ENCODE measurements at places on chromosomes 2 and 18. TPM values are rescaled to one million over a fixed set of nuclear protein-coding genes. Genes with fewer than 3 reads are reported as not detected.

The ARHGEF33 gene
- polyA plus RNA-seq = 0.52 TPM

The BCL2L11 gene
- polyA plus RNA-seq = 0.43 TPM

- no peak overlapping the region for H3K4me3 ChIP-seq
- no peaks in the 10 kb centered on the region for H3K36me3 ChIP-seq
- peak; percentile 39 for DNase-seq
- H3K4me1 ChIP-seq = peaks cover 14% of the 10 kb centered on the region
These were observed 39.6 kb downstream of the FTCDNL1 start for GRCh38 chr2:199811346-199811745.

- no peaks in the 10 kb centered on the region for H3K4me1 ChIP-seq
- H3K4me3 ChIP-seq = no peak overlapping the region
- peak; percentile 17 for DNase-seq
- peaks cover 16% of the 10 kb centered on the region for H3K27me3 ChIP-seq
These were observed 1.6 kb upstream of the RTP5 start for GRCh38 chr2:241867776-241868420.

The LINC00305 gene
- polyA plus RNA-seq = not detected

The LYG2 gene
- polyA plus RNA-seq = not detected

The RGPD4 gene
- 0.04 TPM for polyA plus RNA-seq

The FRZB gene
- not detected for polyA plus RNA-seq

The STON1 gene
- 3.0 TPM for polyA plus RNA-seq

The TRABD2A gene
- 3.8 TPM for polyA plus RNA-seq

DNA sequence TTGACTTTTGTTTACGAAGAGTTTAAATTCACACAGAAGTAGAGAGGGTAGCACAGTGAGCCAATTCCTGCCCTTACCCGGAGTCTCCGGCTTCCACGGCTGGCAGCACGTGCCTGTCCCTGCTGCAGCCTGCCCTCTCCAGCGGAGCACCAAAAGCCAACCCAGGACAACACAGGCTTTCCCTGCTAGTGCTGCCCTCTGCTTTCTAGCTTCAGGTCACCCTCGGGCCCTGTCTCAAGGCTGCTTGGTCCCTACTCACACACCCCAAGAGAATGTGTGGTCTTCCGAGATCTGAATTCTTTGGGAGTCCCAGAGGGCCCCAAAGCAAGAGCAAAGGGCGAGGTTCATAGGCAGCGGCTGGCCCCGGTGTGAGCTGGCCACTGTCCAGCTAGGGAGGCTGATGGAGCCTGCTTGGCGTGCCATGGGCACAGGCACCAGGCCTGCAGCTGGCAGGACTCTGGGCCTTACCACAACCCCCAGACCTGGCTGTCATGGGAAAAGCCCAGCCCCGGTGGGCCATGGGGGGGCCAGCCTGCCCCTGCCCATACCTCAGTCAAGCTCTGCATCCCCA lies 7.0 kb upstream of the HS6ST1 start:
- 0 out of 2 replicates have a peak, but pooled peaks cover 6% of the 10 kb centered on the region for H3K4me1 ChIP-seq
- DNase-seq = no peak
- H3K27me3 ChIP-seq = no peaks in the 10 kb centered on the region
- no peaks in the 10 kb centered on the region for H3K36me3 ChIP-seq

- no peaks in the 10 kb centered on the region for H3K36me3 ChIP-seq
- peaks cover 16% of the 10 kb centered on the region for H3K27me3 ChIP-seq
- no peak overlapping the region for H3K27ac ChIP-seq
- no peak overlapping the region for H3K4me3 ChIP-seq
These were observed 21.0 kb downstream of the MROH2A start for GRCh38 chr2:233799087-233799665.

The ITPRIPL1 gene
- polyA plus RNA-seq = 0.19 TPM

The ITGA4 gene
- polyA plus RNA-seq = 26.3 TPM

DNA sequence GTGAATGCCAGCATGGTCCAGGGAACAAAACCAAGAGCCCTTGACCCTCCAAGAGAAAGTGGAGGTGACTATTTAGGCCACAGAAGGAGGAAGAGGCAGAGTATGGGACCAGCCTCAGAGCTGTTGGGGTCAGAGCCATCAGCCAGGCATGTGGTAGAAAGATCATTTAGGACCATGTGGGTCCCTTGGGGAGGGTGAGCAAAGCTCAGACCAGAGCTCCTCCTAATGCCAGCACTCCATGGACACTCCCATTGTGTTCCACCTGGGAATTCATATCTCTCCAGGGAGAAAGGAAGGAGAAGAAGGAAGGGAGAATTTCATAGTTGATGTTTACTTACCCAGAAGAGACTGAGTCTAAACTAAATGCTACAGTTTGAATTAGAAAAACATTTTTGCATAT lies 73.2 kb downstream of the CYBRD1 start:
- peaks cover 11% of the 10 kb centered on the region for H3K4me1 ChIP-seq
- H3K27me3 ChIP-seq = no peaks in the 10 kb centered on the region
- peak overlapping the region; percentile 70 for H3K27ac ChIP-seq
- peak; percentile 43 for DNase-seq
- no peak overlapping the region for H3K4me3 ChIP-seq
- H3K36me3 ChIP-seq = no peaks in the 10 kb centered on the region

The CTDSP1 gene
- 28.5 TPM for polyA plus RNA-seq

DNA sequence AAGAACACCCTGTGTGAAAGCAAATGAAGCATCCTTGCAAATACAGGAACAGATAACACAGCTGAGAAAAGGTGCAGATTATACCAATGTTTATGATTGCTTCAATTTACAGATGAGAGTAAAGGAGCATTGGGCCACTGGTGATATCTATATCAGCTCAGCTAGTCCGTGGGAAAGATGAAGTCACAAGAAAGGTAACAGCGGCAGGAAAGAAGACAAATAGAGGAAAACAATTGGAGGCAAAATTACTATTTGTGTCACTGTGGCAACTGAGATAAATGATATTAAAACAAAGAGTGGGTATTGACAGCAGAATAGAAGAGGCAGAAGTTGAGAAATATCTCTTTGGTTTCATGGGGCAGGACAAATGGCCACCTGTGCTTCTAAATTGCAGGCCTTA lies 121.2 kb upstream of the CAVIN2 start:
- no peaks in the 10 kb centered on the region for H3K36me3 ChIP-seq
- no peaks in the 10 kb centered on the region for H3K27me3 ChIP-seq
- no peak for DNase-seq
- no peaks in the 10 kb centered on the region for H3K4me1 ChIP-seq
- H3K27ac ChIP-seq = no peak overlapping the region
- H3K4me3 ChIP-seq = no peak overlapping the region

The SETBP1 gene
- polyA plus RNA-seq = 0.91 TPM

The LHCGR gene
- not detected for polyA plus RNA-seq

- no peak for DNase-seq
- no peaks in the 10 kb centered on the region for H3K36me3 ChIP-seq
- H3K27ac ChIP-seq = no peak overlapping the region
- no peak overlapping the region for H3K4me3 ChIP-seq
These were observed 31.3 kb downstream of the ITGA6 start for GRCh38 chr2:172458561-172459124.

- no peak overlapping the region for H3K27ac ChIP-seq
- H3K27me3 ChIP-seq = no peaks in the 10 kb centered on the region
- H3K36me3 ChIP-seq = no peaks in the 10 kb centered on the region
- H3K4me1 ChIP-seq = peaks cover 9% of the 10 kb centered on the region
- DNase-seq = no peak
These were observed 18.4 kb upstream of the CAB39 start for GRCh38 chr2:230694241-230694640.

The DAPL1 gene
- polyA plus RNA-seq = not detected

GRCh38 chr18:55763805-55764204 lies 175.8 kb upstream of the TCF4 start:
- no peaks in the 10 kb centered on the region for H3K36me3 ChIP-seq
- peaks cover 6% of the 10 kb centered on the region for H3K4me1 ChIP-seq
- DNase-seq = no peak
- H3K27ac ChIP-seq = no peak overlapping the region

DNA sequence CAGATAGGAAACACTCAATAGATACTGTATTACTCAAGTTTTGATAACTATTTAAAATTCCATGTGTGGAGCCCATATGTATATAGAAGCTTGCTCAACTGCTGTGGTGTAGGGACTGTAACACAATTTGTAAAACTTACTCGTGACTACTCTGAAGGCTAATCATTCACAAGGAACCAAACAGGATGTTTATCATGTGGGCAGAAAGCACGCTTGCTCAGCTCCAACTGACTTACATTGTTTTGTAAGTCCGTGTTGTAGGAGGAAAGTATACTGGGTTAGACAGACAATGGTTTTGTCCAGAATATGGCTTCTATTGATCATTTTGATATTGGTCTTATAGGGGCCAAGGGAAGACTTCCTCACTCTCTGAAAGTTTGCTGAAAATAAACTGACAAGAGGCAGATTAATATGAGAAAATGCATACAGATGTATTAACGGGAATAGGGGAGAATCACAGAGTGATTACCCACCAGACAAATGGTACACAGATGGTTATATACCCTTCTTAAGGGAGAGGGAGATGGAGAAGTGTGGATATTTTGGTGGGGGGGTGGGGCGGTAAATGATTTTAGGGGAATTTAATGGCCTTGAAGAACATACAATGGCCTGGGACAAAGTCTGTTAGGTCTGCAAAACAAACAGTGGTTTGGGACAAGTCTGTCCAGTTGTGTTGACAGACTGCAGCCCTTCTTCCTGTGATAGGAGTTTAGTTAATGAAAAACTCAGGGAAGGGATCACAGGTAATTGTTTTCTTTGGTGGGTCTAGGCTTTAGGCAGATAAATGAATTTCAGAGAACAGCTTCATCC lies 259.3 kb upstream of the SP5 start:
- no peaks in the 10 kb centered on the region for H3K36me3 ChIP-seq
- H3K4me3 ChIP-seq = no peak overlapping the region
- DNase-seq = no peak
- no peaks in the 10 kb centered on the region for H3K27me3 ChIP-seq
- H3K4me1 ChIP-seq = no peaks in the 10 kb centered on the region

DNA sequence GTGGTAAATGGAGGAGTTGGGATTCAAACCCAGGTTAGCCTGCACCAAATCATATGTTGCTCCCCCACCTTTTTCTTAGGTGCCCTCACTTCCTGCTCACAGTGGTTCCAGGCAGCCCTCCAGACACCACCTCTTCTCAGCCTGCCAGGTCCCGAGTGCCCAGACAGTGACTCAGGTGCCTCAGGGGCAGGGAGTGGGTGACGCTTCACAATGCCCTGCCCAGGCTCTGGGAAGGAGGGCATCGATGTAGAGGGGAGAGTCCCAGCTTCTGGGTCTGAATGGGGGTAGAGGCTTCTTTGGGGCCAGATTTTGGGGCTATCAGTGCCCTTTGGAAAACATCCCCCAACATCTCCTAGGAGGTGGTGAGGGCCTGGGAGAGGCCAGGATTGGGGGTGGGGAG lies 5.2 kb upstream of the DNAJB2 start:
- H3K36me3 ChIP-seq = no peaks in the 10 kb centered on the region
- peaks cover 38% of the 10 kb centered on the region for H3K4me1 ChIP-seq
- no peaks in the 10 kb centered on the region for H3K27me3 ChIP-seq
- peak overlapping the region; percentile 91 for H3K27ac ChIP-seq
- DNase-seq = peak; percentile 74

The SAG gene
- polyA plus RNA-seq = not detected

DNA sequence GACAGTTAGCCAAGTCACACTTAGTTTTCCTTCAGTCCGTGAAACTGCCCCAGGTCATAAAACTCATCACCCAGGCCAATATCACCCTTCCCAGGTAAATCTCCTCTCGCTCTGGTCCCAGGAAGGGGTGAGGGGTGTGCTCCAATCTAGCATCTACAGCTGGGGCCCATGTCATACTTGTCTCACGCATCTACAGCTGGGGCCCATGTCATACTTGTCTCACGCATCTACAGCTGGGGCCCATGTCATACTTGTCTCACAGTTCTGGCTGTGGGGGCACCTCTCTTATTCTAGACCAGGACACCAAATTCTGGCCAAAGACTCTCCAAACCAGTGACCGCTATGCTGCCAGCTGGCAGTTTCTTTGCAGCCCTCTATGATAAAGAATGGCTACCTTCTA lies 123.3 kb upstream of the DLGAP1 start:
- no peaks in the 10 kb centered on the region for H3K4me1 ChIP-seq
- H3K27me3 ChIP-seq = no peaks in the 10 kb centered on the region
- H3K27ac ChIP-seq = no peak overlapping the region
- H3K36me3 ChIP-seq = no peaks in the 10 kb centered on the region

DNA sequence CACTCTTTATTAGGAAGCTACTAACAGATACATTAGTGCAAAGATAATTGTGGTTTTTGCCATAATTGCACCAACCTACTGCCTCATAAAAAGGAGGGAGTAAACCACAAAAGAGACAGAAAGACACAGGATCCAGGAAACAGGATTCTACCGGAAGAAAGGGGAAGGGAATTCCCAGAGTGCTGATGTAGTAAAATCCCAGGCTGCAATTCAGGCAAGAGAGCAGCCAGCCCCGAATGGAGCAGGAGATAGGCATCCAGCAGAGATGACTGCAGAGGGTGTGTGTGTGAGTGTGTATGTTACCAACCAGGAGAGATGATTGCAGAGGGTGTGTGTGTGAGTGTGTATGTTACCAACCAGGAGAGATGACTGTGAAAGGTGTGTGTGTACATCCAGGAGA lies 84.4 kb downstream of the KCNS3 start:
- H3K27ac ChIP-seq = no peak overlapping the region
- H3K4me1 ChIP-seq = no peaks in the 10 kb centered on the region
- H3K4me3 ChIP-seq = no peak overlapping the region
- DNase-seq = peak; percentile 25

- no peaks in the 10 kb centered on the region for H3K36me3 ChIP-seq
- no peak overlapping the region for H3K27ac ChIP-seq
- no peak overlapping the region for H3K4me3 ChIP-seq
- peaks cover 13% of the 10 kb centered on the region for H3K4me1 ChIP-seq
- no peaks in the 10 kb centered on the region for H3K27me3 ChIP-seq
- DNase-seq = peak; percentile 38
These were observed 201.1 kb upstream of the COL3A1 start for GRCh38 chr2:188773075-188773474.

- no peak for DNase-seq
- no peak overlapping the region for H3K4me3 ChIP-seq
- H3K4me1 ChIP-seq = peaks cover 9% of the 10 kb centered on the region
- no peaks in the 10 kb centered on the region for H3K27me3 ChIP-seq
- H3K36me3 ChIP-seq = no peaks in the 10 kb centered on the region
- H3K27ac ChIP-seq = no peak overlapping the region
These were observed 101.1 kb downstream of the ZFP36L2 start for GRCh38 chr2:43125090-43125998.

DNA sequence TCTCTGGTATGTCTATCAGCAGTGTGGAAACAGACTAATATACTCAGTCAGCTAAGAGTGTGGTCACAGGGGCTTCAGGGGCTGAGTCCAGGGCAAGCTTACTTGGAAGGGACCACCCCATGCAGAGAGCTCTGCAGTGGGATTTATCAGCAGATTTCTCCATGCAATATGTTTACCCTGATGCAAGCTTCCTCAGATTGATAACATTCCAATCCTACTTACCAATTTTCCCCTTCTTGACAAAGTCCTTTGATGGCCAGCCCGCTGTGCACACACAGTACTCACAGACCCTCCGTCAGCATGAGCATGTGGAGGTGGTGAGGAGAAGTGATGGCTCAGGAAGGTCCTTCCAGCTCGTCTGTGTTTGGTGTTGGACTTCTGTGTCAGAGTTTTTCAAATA lies 51.8 kb downstream of the SH3RF3 start:
- H3K27me3 ChIP-seq = no peaks in the 10 kb centered on the region
- H3K4me3 ChIP-seq = no peak overlapping the region
- no peak overlapping the region for H3K27ac ChIP-seq
- H3K36me3 ChIP-seq = no peaks in the 10 kb centered on the region

The COLEC12 gene
- polyA plus RNA-seq = 19.4 TPM

The SCN3A gene
- polyA plus RNA-seq = not detected

The IER3IP1 gene
- polyA plus RNA-seq = 39.8 TPM
